ENCODE measurements at places on chromosomes 12 and 14.
A peak's percentile ranks its signal among the peaks of the same experiment; 100 is the strongest.

- no peak for DNase-seq
These were observed 41.2 kb downstream of the ADGRD1 start for GRCh38 chr12:130994821-130995375.

GRCh38 chr12:2477009-2477766 is 317.6 kb upstream of the FKBP4 start:
- DNase-seq, result no peak

DNA sequence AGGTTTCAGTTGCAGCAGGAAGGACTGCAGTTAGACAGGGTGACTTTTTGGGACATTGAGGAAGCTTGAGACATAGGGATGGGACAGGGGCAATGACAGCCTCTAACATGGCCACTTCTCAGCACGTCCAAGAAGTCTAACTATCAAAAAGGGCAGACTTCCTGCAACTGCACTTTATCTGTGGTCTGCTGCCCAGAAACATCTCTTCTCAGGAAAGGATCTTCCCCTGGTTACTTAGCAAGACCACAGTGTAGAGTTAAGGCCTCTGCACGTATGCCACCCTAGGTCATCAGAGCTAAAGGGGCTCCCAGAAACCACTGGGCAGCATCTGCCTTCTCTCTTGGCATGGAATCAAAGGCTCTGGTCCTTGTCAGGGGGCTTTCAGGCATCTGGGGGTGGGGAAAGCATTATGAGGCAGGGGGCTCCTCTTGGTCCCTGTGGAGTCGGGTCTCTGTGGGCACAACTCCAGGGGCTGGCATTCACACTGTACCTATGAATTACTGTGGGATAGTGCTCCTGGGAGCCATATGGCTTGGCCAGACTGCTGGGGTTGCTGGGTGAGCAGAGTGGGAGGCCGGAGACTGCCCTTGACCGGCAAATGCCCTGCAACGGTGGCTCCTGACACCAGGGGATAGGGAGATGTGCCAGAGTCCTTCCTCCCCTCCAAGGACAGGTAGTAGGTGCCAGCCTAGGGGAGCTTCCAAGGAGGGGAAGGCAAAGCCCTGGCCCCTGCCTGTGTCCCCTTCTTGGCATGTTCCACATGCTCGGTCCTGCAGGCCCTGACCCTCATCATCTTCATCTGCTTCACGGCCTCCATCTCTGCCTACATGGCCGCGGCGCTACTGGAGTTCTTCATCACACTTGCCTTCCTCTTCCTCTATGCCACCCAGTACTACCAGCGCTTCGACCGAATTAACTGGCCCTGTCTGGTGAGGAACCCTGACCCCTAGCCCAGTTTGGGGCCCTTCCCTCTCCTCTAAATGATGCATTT is 1.0 kb downstream of the CMTM5 start:
- DNase-seq, result no peak

GRCh38 chr14:83746336-83746735 is 1783.6 kb upstream of the FLRT2 start:
- DNase-seq, result no peak

DNA sequence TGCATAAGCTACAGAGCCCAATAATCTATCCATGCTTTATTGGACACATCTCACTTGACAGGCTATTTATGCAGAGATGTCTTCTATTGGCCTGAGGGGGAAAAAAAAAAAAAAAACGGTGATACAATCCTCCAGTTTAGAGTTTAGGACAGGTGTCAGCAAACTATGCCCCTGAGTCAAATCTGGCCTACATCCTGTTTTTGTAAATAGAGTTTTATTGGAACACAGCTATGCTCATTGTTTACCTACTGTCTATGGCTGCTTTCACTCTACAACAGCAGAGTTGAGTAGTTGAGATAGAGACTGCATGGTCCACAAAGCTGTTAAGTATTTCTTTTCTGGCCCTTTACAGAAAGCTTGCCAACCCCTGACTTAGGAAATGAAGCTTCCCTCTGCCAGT is 403.1 kb downstream of the C12orf75 start:
- no peak for DNase-seq

- DNase-seq, result no peak
These were observed 342.7 kb downstream of the CACNA1C start for GRCh38 chr12:2395354-2395977.

DNA sequence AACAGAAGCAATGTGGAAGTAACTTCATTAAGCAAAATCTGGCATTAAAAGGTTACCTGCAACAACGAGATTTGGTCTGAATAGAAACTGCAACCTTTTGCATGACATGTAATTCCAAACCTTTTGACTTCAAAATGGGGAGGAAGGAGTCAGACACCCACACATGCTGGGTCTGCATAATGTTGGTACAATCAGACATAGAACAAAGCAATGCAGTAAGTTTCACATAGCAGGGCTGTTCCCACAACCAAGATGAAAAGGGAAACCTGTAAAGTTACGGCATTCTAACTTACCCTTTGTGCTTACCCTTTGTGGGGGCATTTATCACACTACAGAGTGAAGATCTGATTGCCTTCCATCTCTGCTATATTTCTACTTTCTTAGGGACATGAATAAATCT is 10.1 kb upstream of the SLC35F4 start:
- DNase-seq, result no peak

DNA sequence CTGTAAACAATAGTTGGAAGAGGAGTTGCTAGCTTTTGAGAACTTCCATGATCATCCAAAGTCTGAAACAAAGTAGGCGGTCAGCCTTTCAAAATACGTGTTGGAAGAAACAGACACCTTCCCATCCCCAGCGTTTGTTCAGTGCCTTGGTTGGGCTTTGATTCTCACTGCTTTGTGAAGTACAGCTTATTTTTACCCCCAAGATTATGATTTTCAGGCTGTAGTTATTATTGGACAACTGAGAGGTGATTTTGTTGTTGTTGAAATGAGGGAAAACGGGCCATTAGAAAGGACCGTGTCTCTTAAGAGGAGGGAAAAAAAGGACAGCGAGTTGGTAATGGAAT is 921 bp upstream of the CEP83 start:
- no peak for DNase-seq

DNA sequence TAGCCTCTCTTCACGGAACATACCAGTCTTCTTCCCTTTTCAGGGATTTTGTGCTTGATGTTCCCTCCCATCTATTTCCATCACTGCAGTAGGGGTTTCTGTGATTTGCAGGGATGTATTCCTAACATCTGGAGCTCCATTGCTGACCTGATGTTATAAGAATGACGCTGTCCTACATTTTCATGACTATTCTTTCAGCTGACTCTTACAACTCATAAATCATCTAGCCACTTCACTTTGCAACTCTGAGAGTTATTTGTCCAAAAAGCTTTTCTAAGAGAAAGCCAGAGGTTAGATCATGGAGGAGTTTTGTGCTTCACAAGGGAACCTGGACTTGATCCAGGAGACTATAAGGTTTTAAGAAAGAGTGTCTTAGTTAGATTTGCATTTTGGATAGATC is 116.6 kb upstream of the FAR2 start:
- DNase-seq, result no peak

GRCh38 chr12:102960766-102961465 is 3.4 kb downstream of the ASCL1 start:
- DNase-seq, result no peak

DNA sequence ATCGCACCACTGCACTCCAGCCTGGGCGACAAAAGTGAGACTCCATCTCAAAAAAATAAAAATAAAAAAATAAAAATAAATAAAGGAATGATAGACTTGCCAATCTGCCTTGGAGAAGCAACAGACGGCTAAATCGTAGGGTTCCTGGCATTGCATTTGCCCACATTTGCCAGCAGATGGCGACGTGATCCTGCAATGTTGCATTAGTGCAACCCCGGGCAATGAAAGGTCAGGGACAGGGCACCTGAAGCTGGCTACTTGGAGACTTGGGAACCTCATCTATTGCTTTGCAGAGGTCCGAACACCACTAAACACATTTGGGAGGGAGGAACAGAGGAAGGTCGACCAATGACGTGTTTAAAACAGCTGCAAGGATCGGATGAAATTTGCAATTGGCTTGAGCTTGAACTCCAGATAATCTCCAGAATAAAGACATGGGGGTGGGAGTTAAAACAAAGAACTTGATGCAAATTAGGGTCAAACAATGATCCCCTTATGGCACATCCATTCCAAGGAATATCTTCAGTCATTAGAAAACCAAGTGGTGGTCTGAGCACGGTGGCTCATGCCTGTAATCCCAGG is 34.6 kb downstream of the SPRING1 start:
- DNase-seq, result peak; percentile 30

GRCh38 chr14:33848706-33849454 is 102.0 kb downstream of the EGLN3 start:
- DNase-seq, result no peak

DNA sequence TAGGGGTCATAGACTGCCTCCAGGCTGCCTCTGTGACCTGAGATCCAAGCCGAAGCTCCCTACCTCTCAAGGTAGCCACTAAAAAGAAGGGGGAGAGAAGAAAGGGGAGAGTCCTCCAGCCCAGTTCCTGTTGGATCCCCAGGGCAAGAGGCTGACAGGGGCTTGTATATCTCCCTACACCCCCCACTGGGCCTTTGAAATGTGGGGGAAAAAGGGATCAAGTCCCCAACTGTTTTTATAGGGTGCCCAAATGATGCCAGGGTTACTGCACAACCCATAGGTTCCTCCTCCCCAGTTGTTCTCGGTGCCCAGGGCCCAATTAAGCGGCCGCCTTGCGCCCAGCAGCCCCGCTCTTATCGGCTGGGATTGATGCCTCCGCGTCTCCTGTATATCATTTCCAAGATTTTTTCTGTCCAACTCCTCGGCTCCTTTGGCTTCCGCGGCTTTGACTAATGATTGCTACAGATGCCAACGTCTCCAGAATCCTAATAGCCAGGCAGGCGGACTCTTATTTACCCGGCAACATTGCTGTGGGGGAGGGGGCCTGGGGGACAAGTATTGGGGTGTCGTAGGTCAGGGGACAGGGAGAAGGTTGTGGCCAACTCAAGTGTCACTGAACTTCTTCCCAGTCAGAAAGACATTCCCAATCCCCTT is 7.6 kb upstream of the HOXC4 start:
- no peak for DNase-seq

DNA sequence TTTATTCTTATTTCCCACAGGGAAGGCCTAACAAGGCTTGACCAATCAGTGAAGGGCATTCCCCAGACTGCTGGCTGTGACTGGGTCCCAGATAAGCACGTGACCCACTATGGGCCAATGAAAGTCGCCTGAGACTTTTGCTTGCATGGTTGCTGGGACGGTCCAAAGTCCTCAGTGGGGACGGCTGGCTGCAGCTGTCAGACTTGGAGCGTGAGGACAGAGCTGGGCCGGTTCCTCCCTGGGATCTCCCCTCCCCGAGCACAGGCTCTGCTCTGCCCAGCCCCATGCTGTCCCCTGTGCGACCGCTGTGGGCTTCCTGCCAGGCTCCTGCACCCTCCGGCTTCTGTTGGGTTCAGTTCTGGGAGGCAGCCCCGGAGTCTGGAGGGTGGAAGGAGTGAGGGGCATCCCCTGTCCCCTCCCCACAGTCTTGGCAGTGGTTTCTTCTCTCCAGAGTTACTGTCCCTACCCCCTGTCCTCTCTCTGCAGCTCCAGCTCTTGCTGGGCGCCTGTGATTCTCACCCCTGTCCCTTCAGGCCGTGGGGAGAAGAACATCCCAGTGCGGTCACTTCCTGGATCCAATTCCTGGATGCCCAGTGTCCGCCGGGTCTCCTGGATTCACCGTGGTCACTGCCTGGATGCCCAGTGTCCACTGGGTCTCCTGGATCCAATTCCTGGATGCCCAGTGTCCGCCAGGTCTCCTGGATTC is 50.1 kb downstream of the GALNT9 start:
- no peak for DNase-seq

- no peak for DNase-seq
These were observed 85.1 kb upstream of the NAV3 start for GRCh38 chr12:77745624-77746023.

GRCh38 chr12:21354641-21355040 is 18.1 kb upstream of the IAPP start:
- no peak for DNase-seq

GRCh38 chr12:10082117-10082874 is 16.5 kb downstream of the CLEC1A start:
- DNase-seq, result no peak

GRCh38 chr14:99447739-99448138 is 32.9 kb downstream of the SETD3 start:
- no peak for DNase-seq

- DNase-seq, result no peak
These were observed 223.3 kb downstream of the CHST11 start for GRCh38 chr12:104680070-104680469.

Data from stimulated activated CD8-positive, alpha-beta memory T cell treated with anti-CD3 and anti-CD28 coated beads, Interleukin-15, amount 100 ng/mL, for 48 hours (primary cell).